Neural crest cell (in vitro differentiated cells): ENCODE measurements at places on chromosomes 7 and 10. TPM values are rescaled to one million over a fixed set of nuclear protein-coding genes. Genes with fewer than 3 reads are reported as not detected.
A peak's percentile ranks its signal among the peaks of the same experiment; 100 is the strongest.

GRCh38 chr10:59877191-59877671 is 29.1 kb downstream of the CCDC6 start:
- H3K27me3 ChIP-seq = no peaks in the 10 kb centered on the region
- peak overlapping the region; percentile 1 for H3K27ac ChIP-seq
- no peak for DNase-seq
- no peaks in the 10 kb centered on the region for H3K36me3 ChIP-seq
- peaks cover 28% of the 10 kb centered on the region for H3K4me1 ChIP-seq

CELF2 gene
- 77.6 and 82.8 TPM in 2 replicates for total RNA-seq

NACAD gene
- total RNA-seq = 7.2 and 9.7 TPM in 2 replicates

AASS gene
- total RNA-seq = 82.0 and 84.4 TPM in 2 replicates

DNA sequence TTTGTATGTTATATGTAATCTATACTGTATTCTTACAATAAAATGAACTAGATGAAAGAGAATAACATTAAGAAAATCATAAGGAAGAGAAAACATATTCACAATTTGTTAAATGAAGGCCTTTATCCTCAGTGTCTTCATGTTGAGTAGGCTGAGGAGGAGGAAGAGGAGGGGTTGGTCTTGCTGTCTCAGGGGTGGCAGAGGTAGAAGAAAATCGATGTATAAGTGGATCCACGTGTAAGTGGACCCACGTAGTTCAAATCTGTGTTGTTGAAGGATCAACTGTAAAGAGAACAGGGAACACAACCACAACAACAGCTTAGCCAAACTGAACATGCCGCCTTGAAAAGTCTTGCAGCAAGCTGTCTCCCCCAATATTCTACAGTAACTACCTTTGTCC is 161.6 kb upstream of the NRP1 start:
- no peaks in the 10 kb centered on the region for H3K27me3 ChIP-seq
- no peaks in the 10 kb centered on the region for H3K36me3 ChIP-seq
- H3K4me1 ChIP-seq = peaks cover 5% of the 10 kb centered on the region
- DNase-seq = no peak
- H3K27ac ChIP-seq = no peak overlapping the region

NCF1 gene
- total RNA-seq = not detected in 2 replicates

DNA sequence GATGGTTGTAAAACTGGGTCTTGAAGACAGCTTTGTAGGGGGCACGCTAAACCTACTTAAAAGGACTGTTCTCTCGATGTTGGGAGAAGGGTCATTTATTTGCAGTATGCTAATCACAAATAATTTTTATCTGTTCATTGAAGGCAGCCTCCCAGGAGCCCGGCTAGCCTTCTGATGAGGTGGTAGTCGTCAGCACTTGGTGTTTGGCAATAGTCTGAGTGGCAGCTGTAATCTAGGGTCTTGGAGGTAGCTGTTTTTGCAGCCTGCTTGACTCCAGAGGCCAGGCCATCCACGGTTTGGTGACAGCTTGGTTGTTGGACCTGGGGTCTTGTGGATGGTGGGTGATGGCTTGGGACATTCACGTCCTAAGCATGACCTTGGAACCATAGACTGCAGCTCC is 2.2 kb downstream of the GTF2IRD1 start:
- no peaks in the 10 kb centered on the region for H3K36me3 ChIP-seq
- H3K27ac ChIP-seq = no peak overlapping the region
- H3K4me1 ChIP-seq = peaks cover 26% of the 10 kb centered on the region
- DNase-seq = no peak
- H3K4me3 ChIP-seq = peak overlapping the region; percentile 88

ACSM6 gene
- total RNA-seq = not detected in 2 replicates

AGR2 gene
- total RNA-seq = not detected in 2 replicates

- peak overlapping the region; percentile 29 for H3K27ac ChIP-seq
- no peak overlapping the region for H3K4me3 ChIP-seq
- no peaks in the 10 kb centered on the region for H3K27me3 ChIP-seq
- no peak for DNase-seq
- H3K4me1 ChIP-seq = peaks cover 10% of the 10 kb centered on the region
Observed at GRCh38 chr7:151823566-151824372, 53.1 kb downstream of the PRKAG2 start.

STRIP2 gene
- total RNA-seq = 11.6 and 13.0 TPM in 2 replicates

GRCh38 chr7:51357821-51358220 is 41.2 kb upstream of the COBL start:
- H3K4me1 ChIP-seq = no peaks in the 10 kb centered on the region
- no peak overlapping the region for H3K4me3 ChIP-seq
- no peaks in the 10 kb centered on the region for H3K27me3 ChIP-seq
- H3K36me3 ChIP-seq = peaks cover 6% of the 10 kb centered on the region

GRCh38 chr10:107899502-107900062 is 735.1 kb upstream of the SORCS1 start:
- H3K4me1 ChIP-seq = peaks cover 1% of the 10 kb centered on the region
- H3K36me3 ChIP-seq = no peaks in the 10 kb centered on the region
- no peak for DNase-seq
- no peak overlapping the region for H3K4me3 ChIP-seq
- no peak overlapping the region for H3K27ac ChIP-seq
- no peaks in the 10 kb centered on the region for H3K27me3 ChIP-seq

GRCh38 chr10:104119996-104120395 is 2.0 kb upstream of the SFR1 start:
- H3K27ac ChIP-seq = no peak overlapping the region
- peak overlapping the region; percentile 97 for H3K4me3 ChIP-seq
- DNase-seq = no peak
- peaks cover 9% of the 10 kb centered on the region for H3K27me3 ChIP-seq
- H3K4me1 ChIP-seq = peaks cover 28% of the 10 kb centered on the region

PALD1 gene
- total RNA-seq = 14.1 and 14.3 TPM in 2 replicates

- DNase-seq = peak; percentile 59
- peaks cover under 1% of the 10 kb centered on the region for H3K36me3 ChIP-seq
- no peak overlapping the region for H3K27ac ChIP-seq
Observed at GRCh38 chr10:92517034-92517655, 56.7 kb downstream of the IDE start.

- H3K4me1 ChIP-seq = no peaks in the 10 kb centered on the region
- no peaks in the 10 kb centered on the region for H3K27me3 ChIP-seq
- no peak overlapping the region for H3K27ac ChIP-seq
- H3K36me3 ChIP-seq = no peaks in the 10 kb centered on the region
Observed at GRCh38 chr10:93363891-93364648, 118.1 kb downstream of the MYOF start.

DNA sequence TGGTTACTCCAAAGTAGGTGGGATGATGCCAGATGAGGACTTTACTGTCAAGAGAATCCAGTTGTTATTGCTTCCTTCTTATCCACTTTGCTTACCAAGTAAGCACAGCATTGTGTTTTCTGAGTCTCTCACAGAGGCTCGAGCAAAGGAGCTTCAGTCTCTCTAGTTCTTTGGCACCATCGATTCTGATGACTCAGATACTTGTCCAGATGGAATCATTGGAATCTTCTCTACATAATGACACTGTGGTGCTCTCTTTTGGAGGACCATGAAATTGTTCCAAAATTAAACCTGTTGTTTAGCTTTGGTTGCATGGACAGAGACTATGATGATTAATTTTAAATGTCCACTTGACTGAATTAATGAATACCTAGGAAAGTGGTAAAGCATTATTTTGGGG is 132.6 kb downstream of the NXPH1 start:
- H3K36me3 ChIP-seq = no peaks in the 10 kb centered on the region
- DNase-seq = no peak
- no peak overlapping the region for H3K27ac ChIP-seq
- no peak overlapping the region for H3K4me3 ChIP-seq
- peaks cover 11% of the 10 kb centered on the region for H3K4me1 ChIP-seq

- H3K36me3 ChIP-seq = no peaks in the 10 kb centered on the region
- no peaks in the 10 kb centered on the region for H3K4me1 ChIP-seq
- peaks cover 4% of the 10 kb centered on the region for H3K27me3 ChIP-seq
- DNase-seq = peak; percentile 84
Observed at GRCh38 chr10:25875556-25876165, 58.4 kb upstream of the MYO3A start.

LRMDA gene
- total RNA-seq = 0.98 and 3.1 TPM in 2 replicates

GRCh38 chr10:84405662-84406061 is 77.3 kb downstream of the CCSER2 start:
- H3K27me3 ChIP-seq = no peaks in the 10 kb centered on the region
- H3K27ac ChIP-seq = no peak overlapping the region
- DNase-seq = no peak
- H3K4me3 ChIP-seq = no peak overlapping the region
- peaks cover 17% of the 10 kb centered on the region for H3K4me1 ChIP-seq

SPOCK2 gene
- 1.4 and 1.5 TPM in 2 replicates for total RNA-seq

LEP gene
- not detected in 2 replicates for total RNA-seq
